Upper lobe of right lung (tissue), 1 donor: ENCODE measurements at places on chromosomes 16 and 17. TPM values are rescaled to one million over a fixed set of nuclear protein-coding genes. Genes with fewer than 3 reads are reported as not detected.
A peak's percentile ranks its signal among the peaks of the same experiment; 100 is the strongest.

DNA sequence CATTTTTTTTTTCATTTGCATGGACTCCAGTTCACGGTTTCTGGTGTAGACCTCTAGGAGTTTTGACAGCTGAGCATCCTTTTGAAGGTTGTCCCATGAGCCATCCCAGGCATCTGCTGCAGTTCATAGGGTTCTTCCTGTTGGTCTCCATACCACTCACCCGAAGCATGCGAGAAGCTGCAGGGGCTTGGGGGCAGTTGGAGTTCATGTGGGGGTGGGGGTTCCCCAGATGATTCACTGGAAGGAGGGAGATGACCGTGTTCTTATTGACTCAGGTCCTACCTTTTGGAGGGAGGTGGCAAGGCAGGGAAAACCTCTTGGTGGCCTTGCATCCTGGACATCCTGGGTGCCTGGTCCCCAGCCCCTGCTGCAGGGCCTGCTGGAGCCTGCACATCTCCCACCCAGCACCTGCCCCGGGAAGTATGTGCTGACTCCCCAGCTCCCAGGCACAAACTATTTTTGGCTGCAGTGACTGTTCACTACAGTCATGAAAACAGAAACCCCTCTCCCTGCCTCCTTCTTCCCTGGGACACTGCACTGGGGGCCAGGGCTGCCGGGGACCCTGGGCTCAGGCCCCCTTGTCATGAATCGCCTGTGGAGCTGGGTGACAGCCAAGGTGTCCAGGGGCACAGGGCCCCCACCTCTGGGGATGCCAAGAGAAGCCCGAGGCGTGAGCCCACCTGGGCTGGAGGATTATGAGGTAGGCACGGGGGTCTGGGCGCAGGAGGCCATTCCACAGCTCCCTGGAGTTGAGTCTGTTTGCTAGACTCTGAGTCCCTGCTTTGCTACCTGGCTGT, 64.9 kb upstream of the LGALS9 start:
- no peak overlapping the region for H3K4me3 ChIP-seq
- H3K4me1 ChIP-seq = peaks cover 34% of the 10 kb centered on the region
- H3K36me3 ChIP-seq = no peaks in the 10 kb centered on the region
- no peak overlapping the region for H3K27ac ChIP-seq
- no peaks in the 10 kb centered on the region for H3K27me3 ChIP-seq
- no peak for DNase-seq

DNA sequence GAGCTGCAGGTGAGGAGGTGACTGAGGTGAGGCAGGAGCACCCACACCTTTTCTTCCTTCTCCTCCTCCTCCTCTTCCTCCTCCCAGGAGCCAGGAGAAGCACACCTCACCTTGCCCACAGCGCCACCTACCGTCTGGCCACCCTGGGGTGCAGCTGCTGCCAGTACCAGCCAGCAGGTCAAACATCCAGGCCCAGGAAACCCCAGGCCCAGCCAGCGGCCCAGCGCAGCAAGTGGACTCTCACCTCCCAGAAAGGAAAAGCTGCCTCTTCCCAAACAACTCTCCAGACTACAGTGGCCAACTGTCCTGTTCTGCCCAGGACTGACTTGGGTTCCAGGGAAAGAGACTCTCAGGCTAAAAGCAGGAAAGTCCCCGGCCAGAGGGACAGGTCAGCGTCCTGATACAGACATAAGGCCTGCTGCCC, 22.7 kb downstream of the PEMT start:
- no peaks in the 10 kb centered on the region for H3K27me3 ChIP-seq
- no peak overlapping the region for H3K27ac ChIP-seq
- peak; percentile 92 for DNase-seq
- H3K4me3 ChIP-seq = no peak overlapping the region

GRCh38 chr16:9566099-9566498, 474.7 kb downstream of the HAPSTR1 start:
- no peaks in the 10 kb centered on the region for H3K4me1 ChIP-seq
- no peak overlapping the region for H3K27ac ChIP-seq
- no peak for DNase-seq
- no peaks in the 10 kb centered on the region for H3K27me3 ChIP-seq
- no peak overlapping the region for H3K4me3 ChIP-seq

DNA sequence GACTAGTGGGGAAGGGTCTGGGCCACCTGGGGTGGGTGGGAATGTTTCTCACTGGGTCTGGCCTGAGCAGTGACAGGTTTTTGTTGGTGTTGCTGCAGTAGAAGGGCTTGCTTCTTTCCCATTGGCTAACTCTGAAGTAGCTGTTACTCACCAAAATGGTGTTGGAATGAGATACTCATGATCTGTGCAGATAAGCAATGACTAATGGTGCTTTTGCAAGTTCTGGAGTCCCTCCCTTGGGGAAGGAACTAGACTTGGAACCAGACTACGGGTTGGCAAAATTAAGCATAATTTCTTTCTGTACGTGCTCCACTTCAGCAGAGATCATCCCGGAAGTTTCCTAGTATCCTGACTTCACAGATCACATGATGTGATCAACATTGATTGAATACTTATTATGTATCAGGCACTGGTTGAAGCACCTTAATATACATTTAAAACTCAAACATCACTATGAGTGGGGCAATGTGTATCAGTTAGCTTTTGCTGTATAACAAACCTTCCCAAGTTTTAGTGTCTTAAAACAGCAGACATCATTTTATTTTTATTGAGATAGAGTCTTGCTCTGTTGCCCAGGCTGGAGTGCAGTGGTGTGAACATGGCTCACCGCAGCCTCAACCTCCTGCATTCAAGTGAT, 30.1 kb downstream of the CHP2 start:
- peaks cover 5% of the 10 kb centered on the region for H3K27me3 ChIP-seq
- no peak for DNase-seq
- no peaks in the 10 kb centered on the region for H3K36me3 ChIP-seq

DNA sequence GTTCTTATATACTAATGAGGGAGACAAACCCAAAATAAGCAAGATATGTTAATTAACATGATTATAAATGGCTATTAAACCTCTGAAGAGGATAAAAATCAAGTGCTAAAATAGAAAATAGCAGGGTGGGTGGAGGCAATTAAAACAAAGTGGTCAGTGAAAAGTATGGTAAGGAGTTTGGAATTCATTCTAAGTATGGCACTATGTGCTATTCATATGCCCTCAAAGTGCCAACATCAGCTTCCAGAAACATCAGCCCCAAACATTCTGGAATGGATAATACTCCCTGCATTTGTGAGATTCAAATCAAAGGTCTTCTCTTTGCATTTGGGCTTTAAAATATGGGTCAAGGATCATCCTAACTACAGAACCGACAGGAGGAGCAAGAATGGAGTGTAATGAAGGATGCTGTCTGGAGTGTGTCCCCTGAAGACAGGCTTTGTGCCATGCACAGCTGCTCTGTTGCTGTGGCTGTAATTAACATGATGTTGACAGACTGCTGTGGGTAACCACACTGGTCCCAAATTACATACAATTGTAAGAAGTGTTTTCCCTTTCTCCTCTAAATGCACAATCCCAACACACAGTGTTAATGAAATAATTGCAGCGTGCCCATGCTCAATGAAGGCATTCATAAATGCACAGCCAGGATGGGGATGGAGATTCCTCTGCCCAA, 93.1 kb downstream of the VAT1L start:
- H3K36me3 ChIP-seq = no peaks in the 10 kb centered on the region
- DNase-seq = no peak
- H3K27ac ChIP-seq = no peak overlapping the region
- no peaks in the 10 kb centered on the region for H3K4me1 ChIP-seq
- no peak overlapping the region for H3K4me3 ChIP-seq

- no peaks in the 10 kb centered on the region for H3K36me3 ChIP-seq
- H3K4me1 ChIP-seq = no peaks in the 10 kb centered on the region
- no peaks in the 10 kb centered on the region for H3K27me3 ChIP-seq
- no peak for DNase-seq
- no peak overlapping the region for H3K27ac ChIP-seq
Measured at GRCh38 chr16:76676356-76676755, 399.2 kb downstream of the CNTNAP4 start.

DNA sequence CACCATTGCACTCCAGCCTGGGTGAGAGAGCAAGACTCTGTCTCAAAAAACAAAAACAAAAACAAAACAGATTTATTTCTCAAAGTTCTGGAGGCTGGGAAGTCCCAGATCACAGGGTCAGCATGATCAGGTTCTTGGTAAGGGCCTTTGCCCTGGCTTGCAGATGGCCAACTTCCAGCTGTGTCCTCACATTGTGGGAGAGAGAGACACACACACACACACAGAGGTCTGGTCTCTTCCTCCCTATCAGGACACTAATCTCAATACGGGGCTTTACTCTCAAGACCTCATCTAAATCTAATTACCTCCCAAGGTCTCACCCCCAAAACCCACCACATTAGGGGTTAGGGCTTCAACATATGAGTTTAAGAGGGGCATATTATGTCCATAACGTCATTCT, 26.4 kb upstream of the TAOK1 start:
- H3K36me3 ChIP-seq = no peaks in the 10 kb centered on the region
- no peak overlapping the region for H3K4me3 ChIP-seq
- no peak for DNase-seq
- no peaks in the 10 kb centered on the region for H3K27me3 ChIP-seq
- H3K4me1 ChIP-seq = no peaks in the 10 kb centered on the region
- H3K27ac ChIP-seq = no peak overlapping the region

MT1M gene
- 40.3 TPM for total RNA-seq
